ENCODE measurements at places on chromosomes 2 and 18.

DNA sequence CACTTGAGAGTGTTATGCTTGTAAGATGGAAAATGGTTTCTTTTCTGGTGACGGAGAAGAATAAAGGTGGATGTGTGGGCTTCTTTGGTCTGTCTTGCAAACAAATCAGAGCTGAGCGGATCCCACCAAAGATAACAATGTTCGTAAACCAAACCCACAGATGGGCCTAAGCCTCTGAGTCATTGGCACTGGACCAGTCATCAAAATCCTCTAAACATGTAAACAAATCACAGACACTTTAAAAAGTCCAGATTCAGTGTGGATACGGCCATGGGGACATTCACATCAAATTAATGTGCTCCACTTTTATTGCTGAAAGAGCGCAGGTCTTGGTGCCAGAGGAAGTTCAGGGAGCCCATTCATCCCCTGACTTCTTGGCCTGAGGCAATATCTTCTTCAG lies 60.5 kb upstream of the TMEM200C start:
- no peak for DNase-seq

DNA sequence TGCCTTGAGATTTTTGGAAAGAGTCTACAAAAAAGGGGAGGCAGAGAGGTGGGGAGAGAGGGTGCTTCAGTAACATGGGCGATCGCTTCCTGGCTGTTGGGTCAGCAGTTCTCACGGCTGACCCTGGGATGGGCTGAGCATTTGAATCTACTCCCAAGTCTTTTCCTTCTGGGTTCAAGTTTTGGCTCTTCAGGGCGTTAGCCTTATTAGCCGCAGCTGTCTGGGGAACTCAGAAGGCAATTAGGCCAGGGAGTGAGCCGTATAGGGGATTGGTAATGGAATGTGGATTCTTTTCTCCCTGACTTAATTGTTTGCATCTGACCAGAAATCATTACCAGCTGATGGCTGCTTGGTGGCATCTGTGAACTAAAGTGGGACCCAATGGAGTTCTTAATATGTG lies 250.5 kb upstream of the SKOR2 start:
- DNase-seq = no peak

DNA sequence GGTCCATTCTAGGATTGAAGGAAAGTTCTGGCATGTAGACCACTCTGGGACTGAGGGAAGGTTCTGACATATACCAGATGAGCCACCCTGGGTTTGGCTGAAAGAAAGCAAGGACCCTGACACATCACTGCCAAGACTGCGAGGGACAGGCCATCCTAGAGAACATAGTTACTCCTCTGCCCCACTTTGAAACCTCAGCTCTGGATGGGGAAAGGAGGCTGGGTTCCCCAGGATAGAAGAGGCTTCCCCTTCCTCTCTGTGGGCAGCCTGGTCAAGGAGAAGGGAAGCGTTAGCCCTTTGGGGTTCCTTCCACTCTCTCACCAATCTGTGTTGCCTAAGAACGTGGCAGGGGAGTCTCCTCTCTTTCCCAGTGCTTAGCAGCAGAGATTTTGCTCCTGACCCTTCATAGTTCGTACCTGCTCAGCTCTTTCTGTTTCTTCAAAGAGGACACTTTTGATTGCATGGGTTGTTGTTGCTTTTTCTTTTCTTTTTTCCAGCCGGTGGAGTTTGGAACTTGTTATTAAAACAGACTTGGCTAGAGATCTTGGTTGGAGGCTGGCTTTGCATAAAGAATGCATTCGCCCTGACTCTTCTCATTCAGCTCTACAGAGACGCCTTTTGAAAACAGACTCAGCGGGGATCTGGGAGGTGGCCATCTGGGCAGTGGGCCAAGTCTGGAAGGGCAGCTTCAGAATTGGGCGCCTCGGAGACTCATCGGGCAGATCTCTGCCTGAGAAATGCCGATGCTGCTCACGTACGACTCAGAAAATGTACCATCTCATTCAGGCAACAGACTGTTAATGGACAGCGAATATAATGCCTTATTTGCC lies 166.1 kb downstream of the CLIP4 start:
- peak; percentile 30 for DNase-seq

DNA sequence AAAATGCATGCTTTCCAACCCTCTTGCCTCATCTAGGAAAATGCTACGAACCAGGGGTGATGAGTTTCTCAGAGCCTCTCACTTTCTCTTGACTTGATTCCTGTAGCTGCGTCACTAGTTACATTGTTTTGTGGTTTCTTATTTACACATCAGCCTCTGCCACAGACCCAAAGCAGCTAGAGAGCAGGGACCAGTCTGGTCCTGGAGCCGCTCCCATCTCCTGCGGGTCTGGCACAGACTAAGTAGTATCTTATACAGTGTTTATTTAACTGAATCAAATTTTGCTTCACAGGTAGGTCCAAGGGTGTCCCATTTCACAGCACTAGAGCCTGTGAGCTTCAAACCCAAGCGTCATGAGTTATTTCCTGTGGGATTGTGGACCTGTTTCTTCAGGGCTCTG lies 310.5 kb downstream of the MYCN start:
- DNase-seq = no peak

- no peak for DNase-seq
Observed at GRCh38 chr2:230412371-230412711, 3.7 kb upstream of the SP100 start.

GRCh38 chr2:199940373-199940772 lies 14.9 kb downstream of the TYW5 start:
- DNase-seq = peak; percentile 78

GRCh38 chr2:172208791-172209325 lies 106.2 kb upstream of the DLX2 start:
- no peak for DNase-seq

DNA sequence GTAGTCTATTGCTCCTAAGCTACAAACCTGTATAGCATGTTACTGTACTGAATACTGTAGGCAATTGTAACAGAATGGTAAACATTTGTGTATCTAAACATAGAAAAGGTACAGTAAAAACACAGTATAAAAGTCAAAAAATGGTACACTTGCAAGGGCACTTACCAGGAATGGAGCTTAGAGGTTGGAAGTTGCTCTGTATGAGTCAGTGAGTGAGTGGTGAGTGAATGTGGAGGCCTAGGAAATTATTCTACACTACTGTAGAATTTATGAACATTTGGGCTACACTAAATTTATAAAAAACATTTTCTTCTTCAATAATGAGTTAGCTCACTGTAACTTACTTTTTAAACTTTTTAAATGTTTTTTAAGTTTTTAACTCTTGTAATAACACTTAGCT lies 19.0 kb downstream of the NABP1 start:
- DNase-seq = no peak

GRCh38 chr2:239647052-239647819 lies 246.4 kb upstream of the HDAC4 start:
- DNase-seq = no peak

DNA sequence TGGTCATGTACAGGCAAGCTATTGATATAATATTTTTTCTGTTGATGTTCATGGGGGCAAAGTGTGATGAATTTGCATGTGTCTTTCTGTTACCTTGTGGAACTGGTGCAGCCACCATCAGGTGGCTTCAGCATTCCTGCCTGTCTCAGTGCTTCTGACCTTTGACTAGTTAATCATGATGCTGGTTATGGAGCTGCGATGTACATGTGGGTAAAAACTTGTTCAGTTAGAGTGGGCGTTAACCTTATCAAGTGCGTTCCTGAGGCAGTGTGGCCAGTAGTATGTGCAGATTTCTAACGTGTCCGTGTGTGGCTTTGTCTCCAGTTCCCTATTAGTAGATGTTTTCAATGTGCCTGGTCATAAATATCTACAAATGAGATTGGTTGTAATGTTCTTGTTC lies 127.4 kb upstream of the ZSWIM2 start:
- DNase-seq = no peak

GRCh38 chr2:180890781-180891180 lies 89.6 kb upstream of the UBE2E3 start:
- no peak for DNase-seq

GRCh38 chr2:111703759-111704158 lies 180.2 kb downstream of the ANAPC1 start:
- DNase-seq = no peak

- no peak for DNase-seq
Observed at GRCh38 chr2:230691005-230691647, 21.5 kb upstream of the CAB39 start.

- no peak for DNase-seq
Observed at GRCh38 chr2:78908973-78909372, 116.5 kb upstream of the REG3G start.

GRCh38 chr18:22048221-22048620 lies 121.2 kb upstream of the GATA6 start:
- no peak for DNase-seq

DNA sequence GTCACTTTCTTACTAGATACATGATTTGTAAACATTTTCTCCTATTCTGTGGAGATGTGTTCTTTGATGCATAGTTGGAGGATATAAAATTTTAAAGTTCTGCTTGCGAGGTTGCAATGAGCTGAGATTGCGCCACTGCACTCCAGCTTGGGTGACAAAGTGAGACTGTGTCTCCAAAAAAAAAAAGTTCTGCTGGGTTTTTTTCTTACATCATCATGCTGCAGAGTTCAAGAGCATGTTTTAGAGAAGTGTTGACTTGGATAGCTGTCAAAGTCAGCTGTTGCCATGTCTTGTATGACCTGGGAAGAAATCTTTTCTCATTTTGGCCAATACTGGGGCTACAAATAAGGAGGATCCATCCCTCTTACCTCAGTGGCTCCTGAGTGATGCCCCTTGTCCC lies 71.3 kb downstream of the UGGT1 start:
- DNase-seq = no peak

GRCh38 chr2:237201461-237202287 lies 116.0 kb downstream of the COPS8 start:
- no peak for DNase-seq

- DNase-seq = peak; percentile 96
Observed at GRCh38 chr2:111200333-111200881, 79.7 kb downstream of the BCL2L11 start.

- DNase-seq = no peak
Observed at GRCh38 chr2:205237524-205237923, 444.8 kb upstream of the NRP2 start.

GRCh38 chr2:152387041-152387440 lies 52.1 kb downstream of the FMNL2 start:
- no peak for DNase-seq

DNA sequence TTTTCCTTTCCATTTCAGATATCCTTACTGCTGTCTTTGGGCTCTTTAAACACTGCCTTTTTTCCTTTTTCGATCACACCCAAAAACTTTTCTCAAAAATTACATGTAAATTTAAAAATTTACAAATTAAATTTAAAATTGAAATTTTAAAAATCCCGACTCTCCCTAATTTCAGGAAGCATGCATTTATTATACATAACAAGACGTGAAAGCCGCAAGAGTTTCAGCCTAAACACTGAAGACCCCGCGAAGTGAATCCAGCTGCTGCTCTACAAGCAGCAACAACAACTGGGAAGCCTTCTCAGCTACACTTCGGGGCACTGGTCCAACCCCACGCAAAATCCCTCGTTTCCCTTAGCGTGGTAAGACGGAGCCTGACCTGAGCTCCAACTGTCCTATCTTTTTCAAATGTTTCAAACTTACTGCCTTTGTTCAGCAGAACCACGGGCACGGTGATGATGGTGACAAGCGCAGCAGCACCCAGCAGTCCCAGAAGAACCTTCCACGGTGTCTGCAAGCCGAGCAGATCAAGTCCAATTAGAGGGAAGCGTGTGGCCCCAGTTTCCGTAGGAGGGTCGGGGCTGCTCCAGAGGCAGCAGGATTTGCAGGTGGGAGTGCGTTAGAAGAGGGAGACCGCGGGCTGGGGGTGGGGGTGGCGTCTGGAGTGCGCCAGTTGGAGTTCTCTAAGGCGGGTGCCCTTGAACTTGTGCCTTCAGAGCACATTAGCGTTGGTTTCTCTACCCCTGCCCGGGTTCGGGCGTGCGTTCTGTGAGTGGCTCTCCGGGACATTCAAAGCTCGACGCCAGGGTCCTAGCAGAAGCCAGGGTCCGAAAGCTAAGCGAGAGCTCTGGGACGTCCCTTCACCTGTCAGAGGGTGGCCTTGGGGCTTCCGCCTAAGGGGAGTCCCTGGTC lies 783 bp downstream of the DPP4 start:
- no peak for DNase-seq

DNA sequence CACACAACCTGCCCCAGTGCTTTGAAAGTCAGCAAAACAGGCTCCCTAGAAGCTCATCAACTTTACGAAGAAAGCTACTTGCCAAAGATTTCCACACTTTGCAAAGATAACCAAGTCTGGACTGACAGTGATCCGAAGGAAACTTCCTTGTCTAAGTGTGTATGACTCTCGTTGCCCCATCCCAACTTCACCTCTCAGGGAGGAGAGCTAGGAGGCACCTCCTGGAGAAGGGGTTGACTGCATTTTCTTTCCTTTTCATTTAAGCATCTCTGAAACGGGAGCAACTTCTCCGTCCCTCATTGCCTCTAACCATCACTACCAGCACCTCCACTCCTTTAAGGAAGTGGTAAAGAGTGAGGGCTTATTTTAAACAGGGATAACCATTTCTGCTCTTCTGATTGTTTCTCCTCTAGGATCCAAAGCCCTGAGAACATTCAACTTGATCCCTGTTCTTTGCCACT lies 7.0 kb downstream of the ZEB2 start:
- DNase-seq = no peak

- DNase-seq = no peak
Observed at GRCh38 chr2:46471019-46471583, 8.3 kb upstream of the TMEM247 start.

GRCh38 chr18:44130376-44130942 lies 550.2 kb upstream of the SETBP1 start:
- DNase-seq = peak; percentile 85

DNA sequence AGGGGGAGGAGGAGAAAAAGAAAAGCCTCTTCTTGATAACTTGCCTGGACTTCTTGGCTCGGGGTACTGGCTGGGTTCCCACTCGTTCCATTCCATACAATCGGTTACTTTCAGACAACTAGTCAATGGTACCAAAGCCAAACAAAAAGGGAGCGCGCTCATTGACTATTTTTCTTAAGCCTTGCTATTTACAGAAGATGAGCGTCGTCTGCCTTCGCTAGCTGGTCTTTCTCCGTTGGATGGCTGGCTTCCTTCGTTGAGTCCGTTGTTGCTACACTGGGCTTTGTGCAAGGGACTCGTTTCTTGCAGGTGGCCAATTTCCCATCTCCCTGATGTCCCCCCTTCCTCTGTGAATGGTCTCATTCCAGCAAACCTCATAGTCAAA lies 260.4 kb downstream of the ZNF516 start:
- DNase-seq = no peak

DNA sequence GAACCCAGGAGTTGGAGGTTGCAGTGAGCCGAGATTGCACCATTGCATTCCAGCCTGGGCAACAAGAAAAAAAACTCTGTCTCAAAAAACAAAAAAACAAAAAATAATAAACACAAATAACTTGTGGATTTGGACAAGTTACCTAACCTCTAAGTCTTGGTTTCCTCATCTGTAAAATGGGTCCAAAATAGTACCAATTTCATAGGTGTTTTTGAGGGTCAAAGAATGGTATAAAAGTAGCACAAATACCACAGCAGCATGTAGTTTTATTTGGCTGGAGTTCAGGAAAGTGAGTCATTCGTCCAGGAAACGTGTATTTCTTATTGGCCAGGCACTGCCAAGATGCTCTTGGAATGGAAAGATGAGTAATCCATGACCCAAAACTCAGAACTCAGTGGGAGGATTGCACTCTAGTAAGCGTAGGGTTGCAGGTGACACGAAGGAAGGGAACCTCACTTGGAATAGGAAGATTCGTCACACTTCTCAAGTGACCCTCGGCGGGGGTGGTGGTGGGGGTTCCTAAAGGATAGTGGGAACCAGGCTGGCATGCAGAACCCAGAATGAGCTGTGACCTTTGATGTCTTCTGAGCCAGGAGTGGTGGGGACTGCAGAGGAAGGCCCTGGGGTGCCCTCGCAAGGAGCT lies 24.4 kb downstream of the GRHL1 start:
- no peak for DNase-seq
